ENCODE measurements at places on chromosomes 16 and 17.

DNA sequence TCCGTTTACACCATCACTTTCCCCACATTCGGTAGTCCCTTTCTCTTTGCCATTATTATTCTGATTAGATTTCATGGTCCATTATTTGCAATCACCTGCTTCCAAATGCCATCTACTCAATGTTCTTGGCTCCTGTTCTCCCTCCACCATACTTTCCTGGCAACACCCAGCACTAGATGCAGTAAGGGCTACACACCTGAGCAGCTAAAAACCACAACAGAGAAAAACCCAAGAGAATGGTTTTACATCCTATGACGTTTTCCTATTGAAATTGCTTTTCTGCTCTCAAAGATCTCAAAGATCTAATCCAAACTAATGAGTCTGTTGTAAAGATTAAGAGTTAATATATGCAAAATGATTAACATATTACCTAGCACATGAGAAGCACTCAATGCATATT, 441.3 kb downstream of the SHISA9 start:
- DNase-seq: no peak

GRCh38 chr16:63655846-63656245, 1466.0 kb downstream of the CDH11 start:
- DNase-seq: no peak

DNA sequence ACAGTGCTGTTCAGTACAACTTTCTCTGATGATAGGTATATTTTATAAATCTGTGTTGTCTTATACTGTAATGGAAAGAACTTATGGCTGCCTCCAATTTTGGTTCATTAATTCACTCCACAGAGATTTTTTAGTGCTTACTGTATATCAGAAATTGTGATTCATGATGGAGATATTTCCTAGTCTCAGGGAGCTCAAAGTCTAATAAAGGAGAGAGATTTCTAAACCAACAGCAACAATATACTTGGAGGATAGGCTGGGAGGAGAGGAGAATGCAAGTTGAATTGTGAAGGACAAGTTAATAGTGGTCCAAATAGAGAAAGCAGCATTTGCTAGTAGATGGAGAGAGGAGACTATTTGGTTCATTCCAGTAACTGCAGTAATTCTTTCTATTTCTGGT, 63.5 kb downstream of the TANC2 start:
- no peak for DNase-seq

DNA sequence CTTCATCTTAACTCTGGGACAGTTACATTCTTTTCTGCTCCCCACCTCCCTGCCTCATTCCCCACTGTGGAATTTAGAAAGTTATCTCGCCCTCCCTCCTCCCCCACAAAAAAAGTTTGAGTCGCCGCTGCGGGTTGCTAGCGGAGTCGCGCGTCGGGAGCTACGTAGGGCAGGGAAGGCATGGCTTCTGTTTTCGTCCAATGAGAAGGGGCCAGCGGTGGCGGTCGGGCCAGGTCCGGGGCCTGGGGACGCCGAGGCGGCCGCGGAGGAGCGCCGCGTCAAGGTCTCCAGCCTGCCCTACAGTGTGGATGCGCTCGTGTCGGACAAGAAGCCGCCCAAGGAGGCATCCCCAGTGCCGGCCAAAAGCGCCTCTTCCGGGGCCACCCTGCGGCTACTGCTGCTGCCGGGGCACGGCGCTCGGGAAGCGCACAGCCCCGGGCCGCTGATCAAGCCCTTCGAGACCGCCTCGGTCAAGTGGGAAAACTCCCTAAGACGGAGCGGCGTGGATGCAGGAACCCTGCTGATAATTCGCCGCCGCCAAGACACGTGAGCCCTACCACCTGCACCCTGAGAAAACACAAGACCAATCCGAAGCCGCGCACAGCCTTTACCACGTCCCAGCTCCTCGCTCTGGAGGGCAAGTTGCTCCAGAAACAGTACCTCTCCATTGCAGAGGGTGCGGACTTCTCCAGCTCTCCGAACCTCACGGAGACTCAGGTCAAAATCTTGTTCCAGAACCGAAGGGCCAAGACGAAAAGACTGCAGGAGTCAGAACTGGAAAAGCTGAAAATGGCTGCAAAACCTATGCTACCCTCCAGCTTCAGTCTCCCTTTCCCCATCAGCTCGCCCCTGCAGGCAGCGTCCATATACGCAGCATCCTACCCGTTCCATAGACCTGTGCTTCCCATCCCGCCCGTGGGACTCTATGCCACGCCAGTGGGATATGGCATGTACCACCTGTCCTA, 8.9 kb downstream of the OR4D1 start:
- DNase-seq: no peak

DNA sequence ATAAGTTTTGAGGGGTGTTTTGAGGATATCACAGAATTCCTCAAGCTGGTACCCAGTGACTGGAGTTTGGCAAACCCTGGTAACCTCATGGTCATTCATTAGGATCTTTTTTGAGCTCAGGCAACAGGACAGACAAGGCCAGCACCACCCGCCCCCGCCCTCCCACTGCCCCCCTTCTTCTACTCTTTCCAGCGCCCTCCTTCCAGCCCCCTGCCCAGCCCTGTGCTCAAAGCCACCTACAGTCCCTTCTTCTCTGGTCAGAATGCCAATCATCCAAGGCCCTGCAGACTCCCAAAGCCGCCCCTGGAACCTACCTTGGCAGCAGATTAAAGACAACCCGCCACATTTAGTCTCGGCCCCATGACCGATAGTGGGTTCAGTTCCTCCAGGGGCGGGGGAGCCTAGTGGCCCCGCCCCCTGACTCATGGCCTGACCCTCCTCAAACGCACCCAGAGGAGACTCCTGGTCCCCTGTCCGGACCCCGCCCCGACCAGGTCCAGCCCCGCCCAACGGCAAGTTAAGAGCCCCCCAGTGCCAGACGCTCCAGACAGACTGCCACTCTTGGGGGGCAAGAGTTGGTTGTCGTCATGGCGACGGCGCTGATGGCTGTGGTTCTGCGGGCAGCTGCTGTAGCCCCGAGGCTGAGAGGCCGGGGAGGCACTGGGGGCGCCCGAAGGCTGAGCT, at the start of gene NAGS:
TSS of gene NAGS (plus strand) at position 546 of the 684 bp plus-strand sequence. CDS start at position 588, 42 bp downstream.
- DNase-seq: no peak

- DNase-seq: no peak
Observed at GRCh38 chr17:8284126-8284525, 4.3 kb upstream of the RANGRF start.

DNA sequence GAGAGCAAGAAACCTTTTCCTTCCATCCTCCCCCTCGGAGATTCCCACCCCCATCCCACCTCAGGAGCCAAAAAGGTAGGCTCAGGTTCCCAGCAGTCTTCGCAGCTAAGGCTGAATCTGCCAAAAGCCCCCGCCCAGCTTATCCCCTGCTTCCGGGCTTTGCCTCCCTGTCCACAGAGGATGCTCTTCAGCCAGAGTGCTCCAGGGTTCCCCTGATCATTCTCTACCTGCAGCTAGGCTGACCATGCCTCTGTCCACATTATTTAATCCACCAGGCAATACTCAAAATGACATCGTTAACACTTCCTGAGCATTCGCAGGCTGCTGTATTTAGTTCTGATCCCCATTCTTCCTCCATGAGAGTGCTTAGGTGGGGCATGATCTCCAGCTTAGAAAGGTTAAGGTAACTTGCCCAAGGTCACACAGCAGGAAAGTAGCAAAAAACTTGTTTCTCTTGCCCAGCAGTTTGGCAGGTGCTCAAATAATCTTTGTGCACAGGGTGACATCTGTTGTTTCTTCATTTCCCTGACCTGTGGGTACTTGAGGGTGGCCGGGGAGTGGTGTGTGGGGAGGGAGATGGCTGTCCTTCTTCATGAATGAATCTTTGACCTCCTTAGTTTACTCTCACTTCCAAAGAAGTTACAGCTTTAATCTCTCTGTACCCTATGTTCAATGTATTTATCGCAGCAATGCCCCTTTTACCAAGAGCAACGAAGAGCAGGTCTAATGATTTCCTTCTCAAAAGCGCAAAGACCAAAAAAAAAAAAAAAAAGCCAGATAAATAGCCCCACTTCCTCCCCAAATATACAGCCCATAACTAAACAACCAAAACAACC, 848 bp upstream of the TBKBP1 start:
- no peak for DNase-seq

- no peak for DNase-seq
Observed at GRCh38 chr16:77323695-77324094, 111.1 kb downstream of the ADAMTS18 start.

DNA sequence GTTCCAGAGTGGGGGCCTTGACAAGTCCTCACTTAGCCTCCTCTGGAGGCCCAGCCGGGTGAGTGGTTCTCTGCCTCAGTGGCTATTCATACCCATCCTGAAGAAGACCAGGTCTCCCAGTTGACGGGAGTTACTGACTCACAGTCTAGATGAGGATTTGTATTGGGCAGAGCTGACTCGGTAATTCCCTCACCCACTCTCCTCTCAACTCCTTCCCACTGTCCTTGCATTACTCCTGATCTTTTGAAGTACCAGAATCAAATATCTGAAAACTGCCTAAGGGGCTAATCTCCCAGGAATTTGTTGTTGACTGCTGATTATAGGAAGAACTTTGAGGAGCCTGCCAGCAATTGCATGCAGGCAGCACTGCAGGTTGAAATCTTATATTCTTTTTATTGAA, 14.2 kb downstream of the SAP30BP start:
- DNase-seq: no peak
